RPMI7951 (cell line): ENCODE measurements at places on chromosomes 4 and X.

GRCh38 chrX:4655743-4656142 is 942.3 kb upstream of the PRKX start:
- no peak for DNase-seq

DNA sequence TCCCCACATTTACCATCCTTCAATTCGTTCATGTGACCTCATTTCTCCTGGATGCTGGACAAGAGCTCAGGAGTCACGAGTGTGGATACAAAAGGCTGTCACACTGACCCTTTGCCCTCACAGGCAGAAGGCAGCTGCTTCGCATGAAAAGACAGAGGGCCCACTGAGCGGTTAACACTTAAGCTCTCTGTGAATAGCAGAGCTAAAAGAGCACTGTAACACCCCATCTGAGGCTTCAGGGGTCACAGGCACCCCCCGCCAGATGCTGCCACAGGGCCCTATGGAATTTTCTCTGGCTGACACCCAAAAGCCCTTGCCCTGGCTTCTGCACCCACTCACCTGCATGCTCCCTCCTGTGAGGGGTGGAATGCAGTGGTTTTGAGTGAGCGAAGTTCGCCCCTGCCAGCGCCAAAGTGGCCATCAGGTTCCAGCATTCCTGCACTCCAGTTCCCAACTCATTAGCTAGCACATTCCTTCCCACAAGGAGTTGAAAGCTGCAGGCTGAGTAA is 360.9 kb downstream of the PPP3CA start:
- DNase-seq, result peak; percentile 31

DNA sequence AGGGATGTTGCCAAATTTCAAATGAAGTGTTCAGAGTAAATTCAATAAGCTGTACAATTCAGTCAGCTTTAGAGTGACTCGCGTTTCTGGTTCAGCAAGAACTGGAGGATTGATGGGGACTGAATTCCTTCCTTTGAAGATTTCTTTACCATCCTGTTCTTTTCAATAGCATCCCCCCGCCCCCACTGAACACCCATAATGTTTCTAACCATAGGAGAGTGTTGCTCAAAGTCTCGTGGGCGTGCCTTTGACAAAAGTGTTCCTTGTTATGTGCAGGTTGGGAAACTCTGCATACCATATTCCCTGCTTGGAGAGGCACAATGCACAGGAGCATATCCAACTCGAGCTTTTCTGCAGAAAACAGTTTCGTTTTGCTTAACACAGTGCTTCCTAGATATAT is 323.5 kb upstream of the CASK start:
- DNase-seq, result no peak

GRCh38 chrX:65985922-65986588 is 53.8 kb downstream of the VSIG4 start:
- DNase-seq, result peak; percentile 54

- DNase-seq, result no peak
These were observed 70.8 kb downstream of the ANXA3 start for GRCh38 chr4:78622253-78622979.

- no peak for DNase-seq
These were observed 303.1 kb downstream of the ARHGAP24 start for GRCh38 chr4:85777908-85778631.

DNA sequence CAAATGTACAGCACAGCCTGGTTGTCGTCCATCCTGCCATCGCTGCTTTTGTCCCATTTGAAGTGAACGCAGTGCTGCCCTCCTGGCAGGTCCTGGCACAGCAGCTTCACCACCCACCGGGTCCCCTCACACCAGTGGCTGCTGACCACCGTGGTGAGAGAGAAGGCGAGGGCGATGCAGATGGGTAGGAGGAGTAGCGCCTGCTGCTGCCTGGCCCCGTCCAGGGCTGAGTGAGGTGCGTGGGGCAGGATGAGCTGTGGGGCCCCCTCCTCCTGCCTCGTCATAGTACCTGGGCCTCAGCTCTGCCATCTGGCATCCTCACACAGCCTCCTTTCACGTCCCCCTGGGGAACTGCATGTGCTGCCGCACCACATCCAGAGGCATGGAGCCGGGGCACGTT is 1.8 kb downstream of the DCAF8L2 start:
- DNase-seq, result no peak

DNA sequence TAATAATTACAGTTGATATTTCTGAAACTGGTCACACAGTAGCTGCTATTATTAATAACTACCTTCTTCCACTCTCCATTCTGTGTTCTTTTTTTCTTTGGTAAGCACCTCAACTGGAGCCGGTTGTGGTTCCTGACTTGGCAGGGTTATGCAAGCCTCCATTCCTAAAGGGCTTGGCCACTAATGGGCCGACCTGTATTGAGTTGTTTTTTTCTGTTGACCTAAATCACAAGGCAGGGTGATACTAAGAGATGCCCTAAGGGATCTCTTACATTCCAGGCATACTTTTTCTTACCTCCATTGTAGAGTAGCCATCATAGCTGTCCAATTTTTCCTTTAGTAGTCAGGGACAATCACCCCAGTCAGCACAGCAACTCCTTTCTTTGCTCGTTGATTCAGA is 1295.8 kb upstream of the ADGRL3 start:
- no peak for DNase-seq

DNA sequence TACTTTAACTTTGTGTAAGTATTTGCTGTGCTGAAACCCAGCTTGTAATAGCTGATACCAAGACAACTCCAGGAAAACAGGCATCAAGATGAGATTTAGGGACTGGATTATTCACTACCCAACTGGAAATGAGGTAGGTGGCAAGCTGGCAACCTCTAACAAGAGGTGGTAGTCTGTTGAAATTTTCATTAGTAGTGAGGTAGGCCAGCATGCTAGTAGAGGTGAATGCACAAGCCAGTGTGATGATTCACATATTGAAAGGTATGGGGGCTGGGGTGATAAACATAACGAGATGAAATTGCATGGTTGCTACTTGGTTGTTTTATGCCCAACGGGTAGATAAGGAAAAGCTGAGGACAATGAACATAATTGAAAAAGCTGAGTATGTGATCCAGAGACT is 8.5 kb upstream of the TMPRSS11D start:
- DNase-seq, result no peak

DNA sequence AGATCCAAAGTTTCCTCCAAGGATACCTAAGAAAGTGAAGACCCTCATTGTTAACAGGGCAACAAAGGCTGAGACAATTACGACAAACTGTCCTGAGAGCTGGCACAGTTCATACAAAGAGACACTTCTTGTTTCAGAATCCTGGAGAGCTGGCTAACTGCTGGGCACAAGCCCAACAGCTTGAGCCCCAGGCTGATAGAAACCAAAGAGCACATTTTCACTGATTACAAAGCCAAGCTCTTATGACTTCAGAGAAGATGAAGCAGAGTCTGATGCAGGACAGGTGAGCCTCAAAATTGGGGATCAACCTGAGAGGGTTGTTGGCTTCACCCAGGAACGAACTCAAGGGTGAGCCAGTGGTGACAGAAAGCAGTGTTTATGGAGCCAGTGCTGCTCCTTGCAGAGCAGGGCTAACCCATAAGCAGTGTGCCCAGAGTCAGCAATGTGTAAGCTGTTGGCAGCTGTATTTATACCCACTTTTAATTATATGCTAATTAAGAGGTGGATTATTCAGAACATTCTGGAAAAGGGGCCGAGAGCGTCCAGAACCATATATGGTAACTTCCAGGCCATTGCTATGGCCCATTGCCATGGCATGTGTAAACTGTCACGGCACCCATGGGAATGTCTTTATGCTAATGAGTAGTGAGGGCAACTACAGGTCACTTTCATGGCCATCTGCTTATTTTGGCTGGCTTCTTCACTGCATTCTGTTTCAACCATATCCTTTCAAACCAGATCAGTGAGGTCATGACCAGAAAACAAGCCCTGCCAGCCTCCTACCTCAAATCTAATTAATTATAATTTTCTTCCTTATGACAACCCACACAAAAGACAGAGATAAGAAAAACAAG is 183.7 kb downstream of the EVC2 start:
- peak; percentile 95 for DNase-seq

DNA sequence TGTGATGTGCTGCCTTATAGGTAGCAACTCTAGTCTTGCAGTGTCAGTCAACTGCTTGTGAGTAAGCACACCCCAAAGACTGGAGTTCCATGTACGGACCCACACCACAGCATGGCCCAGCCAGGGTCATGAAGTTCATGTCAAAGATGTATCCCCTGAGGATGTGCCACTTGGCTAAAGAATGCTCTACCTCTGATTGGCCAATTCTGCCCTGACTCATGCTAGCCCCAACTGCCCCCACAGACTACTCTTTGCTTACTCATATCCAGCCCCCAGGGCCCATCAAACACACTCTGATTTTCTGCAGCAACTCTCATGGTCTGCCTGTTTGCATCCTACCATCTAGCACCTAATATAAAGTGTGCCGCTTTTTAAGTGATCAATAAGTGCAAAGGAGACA is 62.5 kb downstream of the CHRDL1 start:
- DNase-seq, result peak; percentile 92
